ENCODE measurements at places on chromosomes 7 and 10.

- DNase-seq: no peak
Measured at GRCh38 chr10:124077208-124077993, 16.0 kb downstream of the CHST15 start.

GRCh38 chr7:128913870-128914565 is 3.5 kb upstream of the KCP start:
- no peak for DNase-seq

GRCh38 chr7:136056651-136057231 is 79.6 kb upstream of the MTPN start:
- no peak for DNase-seq

GRCh38 chr7:29945259-29945809 is 44.3 kb downstream of the SCRN1 start:
- no peak for DNase-seq

DNA sequence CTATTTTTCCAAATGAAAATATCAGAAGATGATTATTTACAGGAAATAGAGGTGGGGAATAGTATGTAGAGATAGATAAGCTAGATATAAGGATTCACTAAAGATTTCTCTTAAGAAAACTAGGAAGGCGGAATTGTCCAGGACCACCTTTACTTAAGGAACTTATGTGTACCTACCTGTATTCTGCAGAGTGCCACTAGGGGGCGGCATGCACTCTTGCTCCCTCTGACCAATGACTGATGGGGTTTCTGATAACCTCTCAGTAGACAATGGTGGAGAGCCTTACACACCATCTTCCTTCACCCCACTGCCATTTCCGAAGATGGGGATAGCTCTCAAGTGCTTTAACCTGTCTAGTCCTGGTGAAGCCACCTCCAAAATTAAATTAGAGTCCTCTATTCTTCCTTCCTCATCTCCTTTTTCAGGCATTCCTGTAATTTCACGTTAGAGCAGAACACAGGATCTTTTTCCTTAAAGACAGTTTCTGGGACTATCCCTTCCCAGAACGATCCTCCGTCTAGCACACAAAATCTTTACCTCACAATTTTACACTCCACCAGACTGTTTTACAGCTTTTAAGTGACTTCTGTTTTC is 453.1 kb downstream of the SORCS1 start:
- peak; percentile 12 for DNase-seq

DNA sequence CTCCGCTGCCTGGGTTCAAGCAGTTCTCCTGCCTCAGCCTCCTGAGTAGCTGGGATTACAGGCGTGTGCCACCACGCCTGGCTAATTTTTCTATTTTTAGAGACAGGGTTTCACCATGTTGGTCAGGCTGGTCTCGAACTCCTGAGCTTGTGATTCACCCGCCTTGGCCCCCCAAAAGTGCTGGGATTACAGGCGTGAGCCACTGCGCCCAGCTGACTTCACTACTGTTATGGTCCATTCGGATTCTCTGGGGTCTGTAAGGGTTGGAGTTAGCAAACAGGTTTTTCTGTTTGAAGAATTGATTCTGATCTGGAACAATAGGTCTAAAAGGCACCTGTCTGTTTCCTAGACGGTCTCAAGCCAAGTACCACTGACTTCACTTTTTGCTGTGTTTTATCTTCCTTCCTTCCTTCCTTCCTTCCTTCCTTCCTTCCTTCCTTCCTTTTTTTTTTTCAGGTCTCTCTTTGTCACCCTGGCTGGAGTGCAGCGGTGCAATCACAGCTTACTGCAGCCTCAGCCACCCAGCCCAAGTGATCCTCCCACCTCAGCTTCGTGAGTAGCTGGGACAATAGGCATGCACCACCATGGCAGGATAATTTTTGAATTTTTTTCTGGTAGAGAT is 192.2 kb downstream of the CAMK1D start:
- no peak for DNase-seq

- DNase-seq: no peak
Measured at GRCh38 chr10:6516281-6516928, 63.7 kb downstream of the PRKCQ start.
